NCI-H187 treated with DMSO at 0.1 percent for 48 hours (cell line): ENCODE measurements at places on chromosomes 16 and 17.

GRCh38 chr16:53511084-53511402 is 8.0 kb upstream of the AKTIP start:
- DNase-seq = no peak

- DNase-seq = no peak
Measured at GRCh38 chr16:23420011-23420410, 33.0 kb downstream of the COG7 start.

DNA sequence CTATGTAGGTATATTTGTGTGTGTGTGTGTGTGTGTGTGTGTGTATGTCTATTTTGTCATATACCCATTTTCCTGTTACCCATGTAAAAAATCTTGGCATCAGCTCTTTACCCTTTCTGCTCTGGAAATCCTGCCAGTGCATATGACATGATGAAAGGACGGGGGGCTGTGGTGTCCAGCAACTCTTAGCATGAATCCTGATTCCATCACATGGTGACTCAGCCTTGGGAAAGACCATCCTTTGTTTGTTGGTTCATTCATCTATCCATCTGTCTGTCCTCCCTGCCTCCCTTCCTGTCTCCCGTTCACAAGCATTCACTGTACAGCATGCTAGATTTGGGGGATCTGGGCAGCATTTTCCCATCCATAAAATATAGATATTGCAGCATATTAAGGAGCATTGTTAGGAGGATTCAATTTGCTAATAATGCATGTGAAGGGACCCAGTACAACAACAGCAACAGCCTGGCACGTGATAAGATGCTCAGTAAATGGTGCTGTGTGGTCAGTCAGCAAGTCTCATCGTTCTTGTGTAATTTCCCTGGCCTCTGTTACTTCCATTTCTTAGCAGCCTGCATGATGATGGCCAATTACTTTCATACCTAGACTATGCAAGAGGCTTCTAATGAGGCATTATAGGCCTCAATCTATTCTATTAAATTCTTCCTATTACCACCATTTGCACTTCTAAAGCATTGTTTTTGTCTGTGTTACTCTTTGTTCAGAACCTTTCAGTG is 191.0 kb downstream of the PRKCA start:
- no peak for DNase-seq

- DNase-seq = no peak
Measured at GRCh38 chr17:68089881-68090280, 54.3 kb downstream of the KPNA2 start.

GRCh38 chr17:69525920-69526841 is 111.7 kb downstream of the MAP2K6 start:
- DNase-seq = peak; percentile 27

GRCh38 chr16:3755249-3755648 is 37.9 kb upstream of the TRAP1 start:
- DNase-seq = no peak

- no peak for DNase-seq
Measured at GRCh38 chr17:81394377-81394920, 808 bp upstream of the BAHCC1 start.

- DNase-seq = no peak
Measured at GRCh38 chr17:63709110-63709509, 9.2 kb upstream of the LIMD2 start.

DNA sequence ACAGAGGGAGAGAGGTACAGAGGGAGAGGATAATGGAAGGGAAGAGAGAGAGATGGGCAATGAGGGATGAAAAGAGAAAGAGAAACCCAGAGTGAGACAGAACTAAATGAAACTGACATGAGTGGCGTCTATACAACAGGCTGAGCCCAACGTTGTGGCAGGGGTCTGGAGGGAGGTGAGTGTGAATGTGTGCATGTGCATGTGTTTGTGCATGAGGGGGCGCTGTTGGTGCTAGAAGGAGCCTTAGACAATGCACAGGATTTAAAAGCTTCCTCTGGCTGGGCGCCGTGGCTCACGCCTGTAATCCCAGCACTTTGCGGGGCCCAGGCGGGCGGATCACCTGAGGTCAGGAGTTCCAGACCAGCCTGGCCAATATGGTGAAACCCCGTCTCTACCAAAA is 454.8 kb upstream of the CDH11 start:
- DNase-seq = no peak

- no peak for DNase-seq
Measured at GRCh38 chr16:87598431-87598830, 3.9 kb upstream of the JPH3 start.

DNA sequence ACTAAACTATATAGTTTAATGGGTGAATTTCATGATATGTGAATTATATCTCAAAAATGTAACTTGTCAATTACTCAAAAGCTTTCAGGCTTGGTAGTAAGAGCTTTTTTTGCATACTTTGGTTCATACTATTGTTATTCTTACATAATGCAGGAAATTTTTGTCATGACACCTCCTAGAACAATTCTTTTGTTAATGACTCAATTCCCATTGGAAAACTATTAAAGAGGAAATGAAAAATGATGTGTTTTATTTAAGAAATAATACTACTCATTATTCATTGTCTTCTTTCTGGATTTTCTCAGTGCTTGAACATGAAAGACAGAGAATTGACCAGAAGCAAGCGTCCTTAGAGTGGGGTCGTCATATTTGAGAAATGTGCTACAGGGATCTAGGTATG is 196.4 kb upstream of the KCNJ16 start:
- no peak for DNase-seq

DNA sequence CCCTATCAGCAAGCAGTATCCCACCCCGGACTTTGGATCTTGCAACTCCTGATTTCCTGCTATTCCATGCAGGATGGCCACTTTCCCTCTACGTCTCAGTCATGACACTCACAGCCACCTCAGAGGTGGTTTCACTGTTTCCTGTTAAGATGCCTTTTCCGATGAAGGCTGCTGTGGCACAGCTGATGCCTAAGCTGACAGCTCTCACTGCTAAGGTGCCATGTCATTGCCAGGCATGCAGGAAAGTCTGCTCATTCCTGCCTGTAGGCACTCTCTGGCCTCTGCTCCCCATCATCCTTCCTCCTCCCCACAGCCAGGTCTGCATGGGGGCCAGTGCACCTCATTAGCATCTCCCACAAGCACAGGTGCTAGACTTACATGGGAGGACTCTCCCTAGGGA is 173.0 kb downstream of the CBLN1 start:
- no peak for DNase-seq

GRCh38 chr17:60161598-60162330 is 12.0 kb downstream of the CA4 start:
- no peak for DNase-seq

DNA sequence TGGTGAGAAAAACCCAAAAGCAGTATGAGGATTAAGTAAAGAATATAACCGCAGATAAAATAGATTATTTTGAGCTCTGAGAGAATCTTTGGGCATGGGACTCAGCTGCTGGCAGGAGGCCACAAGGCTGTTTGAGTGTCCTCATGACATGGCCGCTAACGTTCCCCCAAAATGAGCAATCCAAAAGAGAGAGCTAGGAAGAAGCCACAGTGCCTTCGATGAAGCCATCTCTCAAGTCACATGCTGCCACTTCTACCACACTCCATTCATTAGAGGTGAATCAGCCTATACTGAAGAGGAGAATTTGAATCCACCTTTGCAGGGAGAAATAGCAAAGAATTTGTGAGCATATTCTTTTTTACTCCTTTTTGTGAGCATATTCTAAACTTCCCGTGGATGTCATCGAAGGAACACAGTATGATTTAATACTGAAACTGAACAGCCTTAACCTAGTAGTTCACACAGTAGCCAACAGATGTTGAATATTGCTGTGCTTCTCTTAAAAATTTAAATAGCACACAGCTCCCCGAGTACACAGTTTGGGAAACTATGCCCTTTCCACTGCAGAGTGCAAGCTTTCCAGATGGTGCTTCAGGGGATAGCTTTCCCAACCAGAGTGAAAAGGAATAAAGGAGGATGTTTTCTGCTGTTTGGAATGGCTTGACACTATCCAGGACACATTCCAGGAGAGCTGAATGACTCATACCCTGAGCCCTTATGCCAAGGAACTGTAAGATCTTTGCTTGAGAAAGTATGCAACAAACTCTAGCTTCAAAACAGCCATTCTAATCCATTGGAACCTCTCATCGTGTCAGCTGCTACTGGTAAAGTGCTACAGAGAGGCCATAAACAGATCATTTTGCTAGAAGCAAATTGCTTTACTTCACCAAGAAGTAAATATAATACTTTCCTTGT is 33.9 kb downstream of the ANKFY1 start:
- no peak for DNase-seq

DNA sequence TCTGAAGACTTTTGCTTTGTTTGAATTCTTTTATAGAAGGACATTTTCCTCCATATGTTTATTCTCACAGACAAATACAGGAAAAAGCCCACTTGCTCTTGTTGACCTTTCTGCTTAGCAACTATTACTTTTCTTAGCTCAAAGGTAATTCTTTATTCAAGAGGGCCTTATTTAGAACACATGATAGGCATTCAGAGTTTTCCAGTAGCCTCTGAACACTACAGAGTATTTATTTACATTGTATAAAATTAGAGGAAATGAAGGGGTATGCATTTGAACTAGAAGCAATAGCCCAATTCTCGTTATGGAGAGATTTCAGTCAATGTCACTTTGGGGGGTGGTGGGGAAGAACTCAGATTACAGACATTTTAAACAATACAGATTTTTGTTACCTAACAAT is 581.7 kb downstream of the KCNJ2 start:
- no peak for DNase-seq

DNA sequence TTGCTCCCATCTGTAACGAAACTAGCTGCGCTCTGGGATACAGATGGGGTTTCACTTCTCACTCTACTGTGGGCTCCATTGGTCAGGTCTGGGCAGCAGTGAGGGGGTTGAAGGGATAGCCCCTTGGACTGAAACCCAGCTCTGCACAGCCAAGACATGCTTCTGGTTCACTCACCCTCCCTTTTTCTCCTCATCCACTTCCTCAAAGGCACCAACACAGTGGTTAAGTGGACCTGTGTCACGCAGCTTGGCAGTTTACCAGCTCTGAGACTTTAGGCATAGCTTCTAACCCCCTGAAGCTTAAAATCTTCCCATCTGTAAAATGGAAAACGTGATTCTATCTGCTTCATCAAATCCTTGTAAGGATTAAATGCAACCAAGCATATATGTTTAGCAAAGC is 11.5 kb upstream of the KRT38 start:
- no peak for DNase-seq

DNA sequence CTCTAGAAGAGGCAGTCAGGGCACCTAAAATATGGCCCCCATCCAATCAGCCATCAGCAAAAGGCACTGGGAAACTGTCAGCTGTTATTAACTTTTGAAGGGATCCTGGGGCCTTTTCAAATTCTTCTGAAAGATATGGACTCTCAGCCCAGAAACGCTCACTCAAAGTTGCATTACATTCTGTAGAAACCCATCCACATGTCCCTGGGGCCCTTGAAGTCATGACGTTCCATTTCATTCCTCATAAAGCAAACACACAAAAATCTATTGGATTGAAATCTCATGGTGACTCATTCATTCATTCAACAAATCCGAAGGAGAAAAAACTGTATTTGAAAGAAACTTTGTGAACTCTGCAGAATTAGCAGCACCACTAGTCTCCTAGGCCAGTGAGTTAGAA is 215.3 kb downstream of the C16orf95 start:
- no peak for DNase-seq
